ENCODE measurements at places on chromosomes 3 and 15.

DNA sequence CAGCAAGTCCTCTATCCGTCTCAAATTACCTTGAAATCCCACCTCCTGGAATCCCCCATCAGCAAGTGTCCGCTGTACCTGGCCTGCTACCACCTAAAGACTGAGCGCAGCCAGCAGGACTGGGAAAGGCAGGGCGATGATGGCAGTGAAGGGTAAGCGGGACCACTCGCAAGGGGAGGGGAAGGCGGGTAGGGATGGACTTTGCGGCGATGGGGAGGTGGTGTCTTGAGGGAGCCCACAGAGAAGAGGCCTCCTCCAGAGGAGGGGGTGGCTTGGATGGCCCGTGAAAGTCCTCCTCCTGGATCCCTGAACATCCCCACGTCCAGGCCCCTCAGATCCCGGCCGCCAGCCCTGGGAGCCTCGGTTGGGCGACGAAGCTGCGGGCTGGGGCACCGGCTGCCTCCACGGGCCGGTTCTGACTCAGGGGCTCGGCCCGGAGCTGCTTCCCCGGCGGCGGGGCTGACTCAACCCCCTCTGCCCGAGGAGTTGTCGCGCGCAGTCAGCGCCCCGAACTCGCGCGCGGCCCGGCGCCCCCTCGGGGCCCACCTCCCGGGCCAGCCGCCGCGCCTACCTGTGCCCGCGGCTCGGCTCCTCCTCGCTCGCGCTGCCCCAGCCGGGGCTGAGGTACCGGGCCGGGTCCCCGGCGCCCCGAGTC lies 512 bp downstream of the LARP6 start:
- DNase-seq, result peak; percentile 51

- DNase-seq, result no peak
These were observed 172.1 kb upstream of the COL8A1 start for GRCh38 chr3:99466331-99466730.

GRCh38 chr15:49877117-49877872 lies 241.7 kb downstream of the ATP8B4 start:
- DNase-seq, result peak; percentile 59

- DNase-seq, result no peak
These were observed 1.1 kb upstream of the MINAR1 start for GRCh38 chr15:79430901-79431635.

Data from HCEC 1CT (cell line).